ENCODE measurements at places on chromosomes 1 and 21. TPM values are rescaled to one million over a fixed set of nuclear protein-coding genes. Genes with fewer than 3 reads are reported as not detected.

DNA sequence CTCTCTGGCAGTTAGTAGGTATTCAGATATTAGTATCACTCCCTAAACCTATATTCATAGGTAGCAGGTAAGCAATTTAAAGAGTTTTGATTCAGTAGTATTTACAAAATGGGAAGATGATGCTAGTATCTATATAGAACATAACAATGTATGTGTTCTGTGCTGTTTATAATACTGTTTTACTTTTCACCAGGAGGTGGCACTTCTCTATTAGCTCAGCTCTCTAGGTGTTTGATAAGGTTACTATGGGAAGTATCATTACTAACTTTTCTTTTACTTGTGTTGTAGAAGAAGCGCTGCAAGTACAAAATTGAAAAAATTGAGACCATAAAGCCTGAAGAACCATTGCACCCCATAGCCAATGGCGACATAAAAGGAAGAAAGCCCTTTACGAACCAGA is 49.4 kb upstream of the FASLG start:
- peak; percentile 38 for DNase-seq

GRCh38 chr1:82919837-82920236 is 1079.1 kb downstream of the TTLL7 start:
- DNase-seq, result no peak

DNA sequence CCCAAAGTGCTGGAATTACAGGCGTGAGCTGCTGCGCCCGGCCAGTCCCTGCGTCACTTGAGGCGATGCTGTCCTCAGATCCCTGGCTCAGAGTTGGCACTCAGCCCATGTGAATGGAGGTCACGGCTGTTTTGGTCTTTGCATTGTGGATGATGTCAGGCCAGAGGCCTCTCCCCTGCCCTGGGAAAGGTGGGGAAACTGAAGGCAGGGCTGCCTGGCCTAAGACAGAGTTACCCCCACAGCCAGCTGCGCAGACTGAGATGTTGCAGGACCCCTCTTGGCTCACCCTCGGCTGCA is 821 bp downstream of the MASP2 start:
- DNase-seq, result no peak

GRCh38 chr1:22710701-22711049 is at the start of gene EPHB2:
EPHB2 (plus strand) TSS chr1:22710839; CDS start chr1:22710983, 144 bp downstream.
- peak; percentile 55 for DNase-seq

DNA sequence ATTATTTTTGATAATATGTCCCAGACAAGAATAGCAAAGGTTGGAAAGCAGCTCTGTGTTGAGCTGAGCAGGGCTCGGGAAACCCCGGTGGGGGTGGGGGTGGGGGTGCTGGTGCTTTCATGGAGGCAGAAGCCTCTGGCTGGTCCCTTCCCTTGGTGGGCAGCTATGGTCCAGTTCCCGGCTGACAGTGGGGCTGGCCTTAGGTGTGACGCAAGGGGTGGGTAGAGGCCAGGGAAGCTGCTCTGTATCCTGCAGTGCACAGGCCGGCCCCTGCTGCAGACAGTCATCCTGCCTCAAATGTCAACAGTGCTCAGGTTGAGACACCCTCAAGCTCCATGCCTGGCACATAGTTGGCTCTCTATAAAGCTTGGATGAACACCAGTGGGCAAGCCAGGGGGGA is 8.9 kb downstream of the ACTL8 start:
- no peak for DNase-seq

GRCh38 chr1:76824106-76824505 is 43.2 kb upstream of the ST6GALNAC5 start:
- no peak for DNase-seq

- DNase-seq, result no peak
These were observed 583.0 kb upstream of the PKN2 start for GRCh38 chr1:88101041-88101440.

The WNT4 gene
- not detected for total RNA-seq

The NTRK1 gene
- total RNA-seq, result 0.08 TPM

The WNT9A gene
- total RNA-seq, result 2.0 TPM

The DIO1 gene
- not detected for total RNA-seq

The CHIT1 gene
- total RNA-seq, result 0.07 TPM
